Stimulated activated CD8-positive, alpha-beta memory T cell treated with anti-CD3 and anti-CD28 coated beads, Interleukin-4, amount 100 ng/mL, for 1 hour (primary cell): ENCODE measurements at places on chromosomes 7 and 10.

- DNase-seq, result no peak
Measured at GRCh38 chr10:63666836-63667383, 145.7 kb downstream of the REEP3 start.

DNA sequence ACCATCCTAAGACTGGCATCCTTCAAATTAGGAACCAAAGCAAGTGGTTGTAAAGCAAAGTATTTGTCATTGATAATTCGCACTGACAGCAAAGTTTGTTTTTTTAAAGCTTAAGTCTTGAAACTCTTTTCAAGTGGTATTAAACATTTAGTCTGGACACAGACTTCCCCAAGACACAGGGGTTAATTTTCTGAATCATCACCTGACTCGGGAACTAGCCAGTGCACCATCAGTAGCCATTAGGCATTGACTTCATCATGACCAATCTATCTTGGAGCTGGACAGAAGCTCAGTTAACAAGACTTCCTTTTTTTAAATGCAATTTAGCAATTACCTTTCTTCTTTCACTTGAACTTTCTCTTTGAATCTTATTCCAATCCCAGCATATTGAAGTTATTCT lies 210.6 kb downstream of the ZNF365 start:
- DNase-seq, result no peak

GRCh38 chr10:95335933-95336699 lies 45.3 kb upstream of the PDLIM1 start:
- DNase-seq, result no peak

DNA sequence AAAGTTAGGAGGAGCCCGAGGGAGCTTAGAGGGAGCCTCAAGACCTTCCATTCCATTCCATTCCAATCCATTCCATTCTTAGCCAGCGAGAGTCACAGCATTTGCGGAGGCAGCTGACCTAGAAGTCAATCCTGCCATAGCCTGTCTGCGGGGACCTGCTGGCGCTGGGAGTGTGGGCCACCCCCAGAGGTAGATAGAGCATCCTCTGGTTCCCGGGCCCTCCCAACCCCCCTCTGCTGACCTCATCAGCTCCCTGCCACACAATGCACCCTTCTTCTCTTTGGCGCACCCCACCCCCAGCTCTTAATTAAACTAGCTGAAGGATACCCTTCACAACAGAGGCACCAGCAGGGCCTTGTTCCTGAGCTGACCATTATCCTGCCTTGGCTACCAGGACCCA lies 152.5 kb upstream of the ZMIZ1 start:
- DNase-seq, result no peak

- DNase-seq, result no peak
Measured at GRCh38 chr7:6576024-6576866, 1.0 kb upstream of the ZDHHC4 start.

DNA sequence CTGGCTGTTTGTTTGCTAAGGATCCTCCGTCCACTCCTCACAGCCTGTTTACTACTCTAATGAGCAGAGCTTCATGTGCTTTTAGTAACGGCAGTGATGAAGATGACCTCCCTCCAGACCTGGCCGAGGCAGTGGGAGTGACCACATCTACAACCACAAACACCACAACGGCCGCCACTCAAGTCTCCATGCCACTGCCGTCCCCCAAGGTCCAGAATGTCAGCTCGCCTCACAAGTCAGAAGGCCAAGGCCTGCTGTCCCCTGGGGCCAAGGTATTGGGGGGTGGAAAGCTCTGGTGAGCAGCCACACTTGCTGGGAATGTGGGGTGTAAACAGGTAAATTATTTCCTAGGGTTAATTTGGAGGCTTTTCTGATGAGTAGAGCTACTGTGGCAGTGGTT lies 926.4 kb downstream of the IPMK start:
- no peak for DNase-seq

GRCh38 chr7:158809596-158809995 lies 19.7 kb downstream of the ESYT2 start:
- DNase-seq, result no peak

GRCh38 chr7:121531175-121532070 lies 135.3 kb upstream of the FAM3C start:
- DNase-seq, result no peak

GRCh38 chr10:119370972-119371703 lies 163.8 kb downstream of the GRK5 start:
- DNase-seq, result no peak

- DNase-seq, result no peak
Measured at GRCh38 chr7:29147821-29148220, 1.5 kb upstream of the CPVL start.

- no peak for DNase-seq
Measured at GRCh38 chr7:131568970-131569369, 12.5 kb upstream of the PODXL start.

GRCh38 chr10:97673736-97674525 lies 13.1 kb downstream of the AVPI1 start:
- no peak for DNase-seq

GRCh38 chr10:58152673-58153263 lies 114.9 kb downstream of the IPMK start:
- DNase-seq, result no peak

DNA sequence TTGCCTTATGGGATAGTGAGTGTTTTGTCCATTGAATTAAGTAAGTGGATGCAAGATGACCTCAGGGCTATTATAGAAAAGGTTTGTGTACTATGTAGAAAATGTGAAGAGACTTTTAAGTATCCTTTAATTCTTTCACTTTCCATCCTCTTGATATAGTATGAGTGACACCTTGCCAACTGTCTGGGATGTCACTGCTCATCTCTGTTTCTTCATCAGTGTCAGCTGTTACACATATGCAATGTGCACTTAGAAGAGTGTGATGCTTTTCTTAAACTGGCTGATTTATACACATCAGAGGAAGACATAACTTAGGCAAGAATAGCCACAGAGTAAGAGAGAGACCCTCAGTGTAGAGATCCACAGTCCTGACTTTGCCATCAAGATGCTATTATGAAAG lies 8.7 kb upstream of the ACTA2 start:
- no peak for DNase-seq

DNA sequence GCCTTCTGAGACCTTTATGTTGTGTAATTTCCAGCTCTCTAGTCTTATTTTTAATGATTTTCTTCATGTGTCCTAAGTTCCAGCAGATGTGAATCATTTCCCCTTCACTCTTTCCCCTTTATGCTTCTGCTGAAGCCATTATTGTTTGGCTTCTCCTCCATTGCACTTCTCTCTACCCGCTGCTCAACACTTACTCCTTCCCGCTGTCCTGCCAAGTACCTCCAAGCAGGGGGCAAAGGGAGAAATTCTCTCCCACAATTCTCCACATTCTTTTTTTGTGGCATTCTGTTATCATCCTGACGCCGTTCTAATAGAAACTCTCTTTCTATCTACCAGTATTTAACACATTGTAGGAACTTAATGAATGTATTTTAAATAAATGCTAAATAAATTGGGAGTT lies 388.9 kb upstream of the TPK1 start:
- DNase-seq, result no peak

DNA sequence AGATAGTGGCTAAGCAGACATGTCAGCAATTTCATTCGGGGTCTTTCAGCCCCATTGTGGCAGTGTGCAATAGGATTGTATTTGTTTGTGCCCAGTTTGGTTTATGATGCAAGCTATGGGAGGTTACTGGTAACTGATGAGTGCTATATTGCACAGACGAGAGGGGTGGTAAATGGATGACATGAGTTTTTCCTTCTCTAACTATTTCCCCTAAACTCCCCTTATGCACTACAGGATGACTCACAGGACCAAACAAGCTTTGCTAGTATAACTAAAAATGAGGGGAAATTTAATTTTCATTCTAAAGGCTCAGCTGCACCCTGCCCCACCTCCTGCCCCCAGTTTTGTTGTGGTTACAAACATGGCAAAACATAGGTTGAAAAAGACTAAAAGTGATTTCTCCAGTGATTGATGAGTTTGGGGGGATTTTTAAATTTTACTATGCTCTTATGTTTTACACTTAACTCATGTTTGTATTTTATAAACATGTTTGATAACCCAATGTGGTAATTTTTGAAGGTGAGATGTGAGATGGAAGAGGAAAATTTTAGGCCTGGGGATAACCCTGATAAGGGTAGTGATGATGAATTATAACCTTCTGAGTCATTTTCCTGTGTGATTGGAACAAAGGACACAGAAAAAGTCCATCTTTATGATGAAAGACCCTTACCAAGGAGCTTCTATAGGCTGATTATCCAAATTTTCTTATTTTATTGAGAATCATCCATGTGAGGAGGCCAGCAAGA lies 60.8 kb upstream of the NAMPT start:
- peak; percentile 4 for DNase-seq

DNA sequence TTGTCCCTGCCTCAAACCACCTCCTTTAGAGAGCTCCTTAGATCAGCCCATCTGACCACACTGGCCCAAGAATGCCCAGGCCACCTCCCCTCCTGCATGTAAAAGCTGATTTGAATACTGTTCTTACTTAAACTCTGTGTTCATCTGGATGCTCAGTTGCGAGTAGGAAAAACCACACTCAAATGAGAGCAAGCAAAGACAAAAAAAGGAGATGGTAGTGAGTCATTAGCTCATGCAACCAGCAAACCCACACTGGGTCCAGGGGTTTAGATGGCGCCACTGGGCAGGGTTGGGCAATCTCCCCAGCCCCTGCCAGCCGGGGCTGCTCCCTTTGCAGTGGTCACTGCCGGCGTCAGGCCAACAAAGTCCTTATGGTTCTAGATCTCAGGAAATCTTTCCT lies 32.7 kb downstream of the TSPAN15 start:
- no peak for DNase-seq

- DNase-seq, result no peak
Measured at GRCh38 chr7:145339319-145339718, 503.5 kb upstream of the TPK1 start.

- DNase-seq, result no peak
Measured at GRCh38 chr10:131173484-131174210, 137.9 kb downstream of the TCERG1L start.

DNA sequence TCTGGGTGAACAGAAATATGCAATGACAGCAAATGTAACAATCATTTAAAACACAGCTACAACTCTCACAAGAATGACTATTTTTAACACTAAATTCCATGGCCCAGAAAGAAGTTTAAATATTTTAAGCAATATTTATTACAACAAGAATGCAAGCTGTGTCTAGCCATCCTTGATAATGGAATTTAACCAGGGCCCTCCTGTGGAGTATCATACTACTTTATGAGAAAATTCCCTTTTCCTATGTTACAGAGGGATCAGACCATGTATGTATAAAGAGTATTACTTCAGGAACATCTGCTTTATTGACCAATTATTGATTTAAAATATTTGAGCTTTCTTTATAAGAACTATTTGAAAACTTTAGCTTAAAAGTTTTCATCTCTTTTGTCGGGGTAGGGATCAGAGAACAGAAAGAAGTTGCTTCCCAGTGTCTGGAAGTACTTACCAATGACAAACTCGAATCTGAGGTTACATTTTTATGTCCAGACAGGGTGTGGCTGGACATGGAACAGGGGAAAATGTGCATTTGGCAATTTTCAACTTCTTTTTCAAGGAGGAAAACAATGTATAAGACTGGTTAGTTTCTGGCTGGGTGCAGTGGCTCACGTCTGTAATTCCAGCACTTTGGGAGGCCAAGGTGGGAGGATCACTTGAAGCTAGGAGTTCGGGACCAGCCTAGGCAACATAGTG lies 48.3 kb upstream of the NRBF2 start:
- DNase-seq, result no peak

GRCh38 chr10:113493195-113493594 lies 59.7 kb upstream of the HABP2 start:
- no peak for DNase-seq

DNA sequence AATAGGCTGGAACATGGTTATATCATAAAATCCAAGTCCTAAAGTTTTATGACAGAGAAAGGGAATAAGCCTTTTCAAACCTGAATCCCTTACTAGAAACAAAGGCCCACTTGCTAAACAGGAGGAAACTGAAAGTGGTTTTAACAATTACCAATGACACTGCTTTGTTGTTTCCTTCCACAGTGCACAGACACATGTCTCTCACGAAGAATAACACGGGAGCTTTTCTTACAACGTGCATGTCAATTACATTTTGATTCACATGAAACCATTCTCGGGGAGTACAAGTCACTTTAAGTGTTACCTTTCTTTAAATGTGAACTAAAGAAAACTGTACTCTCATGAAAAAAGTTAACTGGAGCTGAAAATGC lies 1.4 kb downstream of the MRPS33 start:
- DNase-seq, result no peak
